Inflammatory macrophage (primary cell): ENCODE measurements at places on chromosomes 5 and 9.

- no peak for DNase-seq
Observed at GRCh38 chr9:128122809-128123175, 4.7 kb downstream of the PTGES2 start.

DNA sequence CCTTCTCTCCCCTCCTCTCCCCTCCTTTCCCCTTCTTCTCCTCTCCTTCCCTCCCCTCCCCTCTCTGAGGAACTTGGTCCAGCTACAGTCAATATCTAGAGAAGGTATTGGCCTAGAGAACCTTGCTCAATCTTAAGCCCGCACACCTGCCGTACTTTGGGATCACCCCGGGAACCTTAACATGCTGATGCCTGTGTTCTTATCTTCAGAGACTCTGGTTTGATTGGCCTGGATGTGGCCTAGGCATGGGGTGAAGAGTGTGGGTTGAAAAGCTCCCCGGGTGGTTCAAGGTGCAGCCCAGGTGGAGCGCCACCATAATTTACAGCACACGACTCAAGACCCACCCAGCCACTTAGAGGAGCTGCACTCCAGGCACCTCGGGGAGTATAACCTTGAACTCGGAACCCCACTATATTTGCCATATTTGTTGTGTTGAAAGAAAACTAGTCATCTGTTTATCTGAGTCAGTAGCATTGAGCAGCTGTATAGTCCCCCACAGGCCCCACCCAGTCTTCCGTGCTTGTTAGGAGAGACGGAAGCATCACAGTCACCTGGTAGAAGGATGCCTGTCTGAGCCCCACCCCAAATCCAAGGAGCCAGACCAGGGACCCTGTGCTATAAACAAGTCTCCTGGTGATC, 14.4 kb upstream of the PHF19 start:
- DNase-seq, result no peak

DNA sequence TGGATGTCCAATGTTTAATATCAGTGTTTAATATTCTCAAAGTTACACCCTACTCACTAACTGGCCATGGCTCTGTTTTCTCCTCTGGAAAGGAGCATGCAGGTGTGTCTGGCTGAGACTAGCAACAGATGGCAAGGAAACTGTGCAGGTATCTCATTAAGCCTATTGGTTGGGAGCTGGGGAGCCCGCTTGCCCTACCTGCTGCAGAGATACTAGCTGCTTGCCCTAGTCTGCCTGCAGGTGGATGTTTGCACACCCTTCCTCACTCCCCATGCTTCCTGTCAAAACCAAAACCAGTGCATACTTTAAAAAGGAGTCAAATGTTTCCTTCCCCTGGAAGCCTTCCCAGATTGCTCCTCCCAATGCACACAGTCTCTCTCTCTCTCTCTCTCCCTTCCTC, 228.3 kb upstream of the RASEF start:
- no peak for DNase-seq

- no peak for DNase-seq
Observed at GRCh38 chr9:9246726-9247125, 1366.1 kb downstream of the PTPRD start.

- DNase-seq, result no peak
Observed at GRCh38 chr5:124515497-124516245, 230.8 kb downstream of the ZNF608 start.

DNA sequence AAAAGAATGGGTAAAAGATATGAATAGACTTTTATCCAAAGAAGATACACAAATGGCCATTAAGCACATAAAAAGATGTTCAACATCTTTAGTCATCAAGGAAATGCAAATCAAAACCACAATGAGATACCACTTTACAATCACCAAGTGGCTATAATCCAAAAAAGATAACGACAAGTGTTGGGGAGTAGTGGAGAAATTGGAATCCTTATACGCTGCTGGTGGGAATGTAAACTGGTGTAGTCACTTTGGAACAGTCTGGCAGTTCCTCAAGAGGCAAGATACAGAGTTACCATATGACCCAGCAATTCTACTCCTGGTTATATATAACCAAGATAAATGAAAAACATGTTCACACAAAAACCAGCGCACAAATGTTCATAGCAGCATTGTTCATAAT, 234.9 kb downstream of the SPATA31D1 start:
- DNase-seq, result no peak

GRCh38 chr9:137812356-137813023, 65.1 kb upstream of the CACNA1B start:
- no peak for DNase-seq

GRCh38 chr9:70257502-70257901, 1.3 kb upstream of the SMC5 start:
- no peak for DNase-seq

DNA sequence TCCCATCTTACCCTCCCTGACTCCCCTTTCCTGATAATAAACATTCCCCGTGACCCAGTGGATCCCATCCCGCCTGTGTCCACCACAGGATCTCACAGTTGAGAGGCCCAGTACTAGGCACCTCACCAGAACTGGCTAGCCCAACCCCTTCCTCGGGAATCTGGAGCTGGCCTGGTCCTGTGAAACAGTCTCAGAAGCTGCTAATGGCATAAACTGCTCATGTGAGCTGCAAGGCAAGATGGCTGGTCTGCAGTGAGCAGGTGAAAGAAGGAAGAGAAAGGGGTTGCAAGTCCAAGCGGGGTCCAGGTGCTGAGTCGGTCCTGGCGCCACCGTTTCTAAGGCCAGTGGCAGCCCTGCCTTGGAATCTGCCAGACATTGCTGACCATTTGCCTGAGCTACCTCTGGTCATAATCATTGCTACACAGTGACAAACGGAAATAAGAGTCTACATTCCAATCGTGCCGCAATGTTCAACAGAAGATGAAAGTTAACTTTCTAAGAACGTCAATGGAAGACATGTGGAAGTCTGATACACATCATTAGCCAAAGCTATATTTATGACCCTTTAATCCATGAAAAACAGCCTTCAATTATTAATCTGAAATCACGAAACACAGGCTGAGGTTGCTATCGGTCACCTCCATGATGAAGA, 33.7 kb downstream of the DNAH5 start:
- DNase-seq, result no peak

GRCh38 chr5:104431981-104432380, 869.4 kb upstream of the NUDT12 start:
- no peak for DNase-seq

DNA sequence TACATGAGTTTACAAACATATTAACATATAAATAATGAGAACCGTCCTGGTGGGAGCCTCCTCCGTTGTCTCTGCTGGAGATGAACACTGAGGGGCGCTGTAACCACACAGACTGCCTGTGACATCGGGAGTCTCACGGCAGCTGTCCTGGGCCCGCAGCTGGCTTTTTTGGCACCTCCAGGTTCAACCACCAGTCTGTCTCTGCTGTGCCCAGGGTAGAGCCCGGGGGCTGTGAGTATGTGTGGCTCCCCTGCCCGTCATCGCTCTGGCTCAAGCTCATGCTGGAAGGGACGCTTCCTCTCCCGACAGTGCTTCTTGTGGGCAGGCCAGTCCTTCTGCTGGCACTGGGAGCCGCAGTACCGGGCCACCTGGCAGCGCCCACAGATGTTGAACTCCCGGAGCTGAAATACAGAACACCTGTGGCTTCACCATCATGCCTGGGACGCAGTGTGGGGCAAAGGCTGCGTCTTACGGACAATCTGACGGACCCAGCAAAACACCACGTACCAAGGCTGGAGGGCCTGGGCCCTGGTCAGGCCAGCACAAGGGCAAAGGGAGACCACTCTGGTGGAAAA, 3.6 kb upstream of the DPH7 start:
- DNase-seq, result peak; percentile 21

DNA sequence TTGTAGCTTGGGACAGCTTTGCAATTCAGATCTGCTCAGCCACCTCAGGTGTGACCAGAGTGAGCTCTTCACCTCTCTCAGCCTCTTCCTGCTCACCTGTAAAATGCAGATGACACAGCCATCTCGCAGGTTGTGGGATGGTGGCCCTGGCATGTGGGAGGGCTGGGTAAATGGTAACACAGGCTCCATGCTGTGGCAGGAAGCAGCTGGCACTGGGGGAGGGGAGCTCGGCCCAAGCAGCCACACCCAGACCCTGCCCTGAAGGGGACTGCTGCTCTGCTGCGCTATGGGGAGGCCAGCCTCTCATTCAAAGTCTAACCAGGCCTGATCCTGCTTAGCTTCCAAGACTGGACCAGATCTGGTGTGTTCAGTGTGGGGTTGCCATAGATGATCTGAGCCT, 24.1 kb downstream of the PHF2 start:
- DNase-seq, result no peak

- no peak for DNase-seq
Observed at GRCh38 chr5:34674187-34674586, 18.1 kb downstream of the RAI14 start.

- DNase-seq, result no peak
Observed at GRCh38 chr9:119043996-119044395, 325.2 kb downstream of the BRINP1 start.
